T-helper 2 cell treated with Interferon-gamma antibody and Interleukin-4, amounts not matched to agents 5 μg/mL and 100 μg/mL, for 36 hours (primary cell): ENCODE measurements at places on chromosomes 5 and 9.

DNA sequence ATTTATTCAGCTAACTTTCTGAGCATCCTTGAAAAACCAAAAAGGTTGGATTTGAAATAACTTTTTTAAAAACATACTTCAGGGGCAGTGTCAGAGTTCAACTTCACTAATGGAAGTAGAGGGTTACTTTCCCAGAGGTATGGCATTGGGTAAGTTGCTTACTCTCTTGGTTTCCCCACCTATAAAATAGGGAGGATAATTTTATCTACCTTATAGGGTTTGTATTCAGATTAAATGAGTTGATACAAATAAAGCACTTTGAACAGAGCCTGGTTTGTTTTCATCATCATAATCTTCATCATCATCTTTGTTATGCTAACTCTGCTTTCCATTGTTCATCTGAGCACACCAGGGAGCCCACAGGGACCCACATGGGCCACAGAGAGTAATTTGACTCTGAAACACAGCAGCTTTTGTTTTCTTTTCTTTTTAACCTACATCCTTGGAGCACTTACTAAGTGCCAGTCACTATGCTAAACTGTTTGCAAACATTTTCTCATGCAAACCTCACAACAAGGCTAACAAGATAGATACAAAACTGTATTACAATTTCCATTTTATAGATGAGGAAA, 179.1 kb upstream of the SLC24A2 start:
- no peak overlapping the region for H3K27ac ChIP-seq
- H3K27me3 ChIP-seq, result peaks cover 11% of the 10 kb centered on the region
- H3K4me1 ChIP-seq, result peaks cover 4% of the 10 kb centered on the region
- H3K4me3 ChIP-seq, result no peak overlapping the region

DNA sequence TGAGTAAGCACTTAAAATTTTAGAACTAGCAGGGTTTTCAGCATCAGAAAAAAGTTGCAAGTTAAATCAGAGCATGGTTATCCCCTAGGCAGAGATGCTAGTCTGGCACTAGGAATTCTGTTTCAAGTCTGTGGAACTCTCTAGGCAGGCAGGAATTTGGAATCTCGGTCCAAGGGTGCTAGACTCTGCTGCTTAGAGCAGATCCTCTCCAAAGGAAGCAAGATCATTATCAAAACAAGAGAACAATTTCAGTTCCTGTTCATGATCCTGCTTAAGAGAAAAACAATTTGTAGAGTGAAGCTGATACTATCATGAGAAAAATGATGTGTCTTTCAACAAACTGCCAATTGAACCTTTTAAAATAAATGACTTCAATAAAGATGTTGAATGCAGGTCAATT, 420.7 kb downstream of the KIF4B start:
- H3K27me3 ChIP-seq, result no peaks in the 10 kb centered on the region
- no peaks in the 10 kb centered on the region for H3K36me3 ChIP-seq
- no peak overlapping the region for H3K4me3 ChIP-seq
- DNase-seq, result no peak
- H3K27ac ChIP-seq, result no peak overlapping the region

DNA sequence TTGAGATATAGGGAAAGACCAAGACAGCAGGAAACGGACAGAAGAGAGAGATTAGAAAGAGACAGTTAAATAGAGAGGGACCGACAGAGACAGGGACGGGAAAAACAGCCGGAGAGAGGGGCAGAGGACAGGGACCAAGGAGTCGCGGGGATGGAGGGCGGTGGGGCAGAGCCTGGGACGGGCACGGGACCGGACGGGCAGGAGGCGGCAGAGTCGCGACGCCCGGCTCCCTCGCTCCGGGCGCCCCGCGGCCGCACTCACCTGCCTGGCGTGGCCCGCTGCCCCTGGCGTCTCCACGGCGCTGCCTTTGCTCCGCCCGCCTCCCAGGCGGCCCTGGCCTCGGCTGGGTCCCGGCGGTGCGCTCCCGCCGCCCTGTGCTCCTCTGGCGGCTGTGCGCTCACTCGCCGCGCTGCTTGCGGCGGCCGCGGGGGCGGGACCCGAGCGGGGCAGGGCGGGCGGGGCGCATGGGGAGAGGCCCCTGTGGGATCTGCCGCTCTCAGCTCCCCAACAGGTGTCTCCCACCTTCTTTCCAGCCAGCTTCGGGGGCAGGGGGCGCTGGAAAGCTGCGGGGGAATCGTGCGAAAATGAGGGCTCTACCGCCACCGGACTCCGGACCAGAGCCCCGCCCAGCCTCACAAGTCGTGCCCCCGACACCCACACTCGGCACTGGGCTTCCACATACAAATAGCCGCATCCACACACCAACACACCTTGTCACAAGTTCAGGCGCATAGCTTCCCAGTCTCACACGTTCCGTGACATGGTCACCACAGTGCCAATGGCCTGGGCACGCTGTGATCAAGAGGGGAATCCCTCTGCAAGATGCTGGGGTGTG, at the start of gene ARID3C:
TSS of gene ARID3C (minus strand) at position 411 of the 835 bp plus-strand sequence. CDS start 1,052 bp downstream, outside the sequence.
- peaks cover 65% of the 10 kb centered on the region for H3K27me3 ChIP-seq
- H3K36me3 ChIP-seq, result peaks cover 2% of the 10 kb centered on the region
- DNase-seq, result peak; percentile 45
- peaks cover 12% of the 10 kb centered on the region for H3K4me1 ChIP-seq

DNA sequence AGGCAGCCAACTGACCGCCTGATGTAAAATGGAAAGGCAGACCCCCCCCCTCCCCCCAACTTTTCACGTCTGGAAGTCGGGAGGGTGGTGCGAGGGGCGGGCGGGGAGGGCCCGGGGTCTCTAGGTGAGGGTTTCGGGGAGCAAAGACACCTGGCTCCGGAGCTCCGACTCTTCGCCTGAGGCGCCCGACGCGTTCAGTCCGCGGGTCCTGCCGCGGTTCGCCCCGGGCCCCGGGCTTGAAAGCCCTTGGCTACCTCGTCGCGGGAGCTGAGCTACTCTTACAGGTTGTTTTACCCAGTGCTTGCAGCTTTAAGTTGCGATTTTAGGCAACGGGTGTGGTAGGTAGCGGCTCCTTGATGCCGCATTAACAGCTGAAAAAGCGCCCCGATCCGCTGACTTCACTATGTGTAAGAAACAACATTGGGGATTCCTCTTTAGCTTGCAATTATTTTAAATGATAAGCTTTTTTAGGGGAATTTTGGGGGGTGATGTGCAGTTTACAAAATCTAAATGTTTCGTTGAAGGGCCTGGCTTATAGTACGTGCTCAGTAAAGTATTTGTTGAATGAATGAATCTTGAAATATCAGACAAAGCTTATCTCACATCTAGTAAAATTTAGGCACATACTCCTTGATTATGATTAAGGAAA, 722 bp downstream of the CDC42SE2 start:
- peaks cover 37% of the 10 kb centered on the region for H3K4me1 ChIP-seq
- peak overlapping the region; percentile 83 for H3K27ac ChIP-seq
- H3K36me3 ChIP-seq, result peaks cover 44% of the 10 kb centered on the region
- DNase-seq, result no peak

- H3K4me3 ChIP-seq, result no peak overlapping the region
- H3K4me1 ChIP-seq, result no peaks in the 10 kb centered on the region
- H3K27ac ChIP-seq, result no peak overlapping the region
- H3K27me3 ChIP-seq, result peaks cover 54% of the 10 kb centered on the region
- DNase-seq, result no peak
- H3K36me3 ChIP-seq, result no peaks in the 10 kb centered on the region
These were observed 51.5 kb upstream of the CTNNA1 start for GRCh38 chr5:138701678-138702077.
